ENCODE measurements at places on chromosomes 16 and 17.

- DNase-seq: no peak
These were observed 3.1 kb downstream of the DHRS11 start for GRCh38 chr17:36594626-36595401.

- peak; percentile 66 for DNase-seq
These were observed 67.8 kb downstream of the C16orf78 start for GRCh38 chr16:49441366-49441780.

GRCh38 chr17:59825533-59826322 is 67.0 kb downstream of the TUBD1 start:
- no peak for DNase-seq

DNA sequence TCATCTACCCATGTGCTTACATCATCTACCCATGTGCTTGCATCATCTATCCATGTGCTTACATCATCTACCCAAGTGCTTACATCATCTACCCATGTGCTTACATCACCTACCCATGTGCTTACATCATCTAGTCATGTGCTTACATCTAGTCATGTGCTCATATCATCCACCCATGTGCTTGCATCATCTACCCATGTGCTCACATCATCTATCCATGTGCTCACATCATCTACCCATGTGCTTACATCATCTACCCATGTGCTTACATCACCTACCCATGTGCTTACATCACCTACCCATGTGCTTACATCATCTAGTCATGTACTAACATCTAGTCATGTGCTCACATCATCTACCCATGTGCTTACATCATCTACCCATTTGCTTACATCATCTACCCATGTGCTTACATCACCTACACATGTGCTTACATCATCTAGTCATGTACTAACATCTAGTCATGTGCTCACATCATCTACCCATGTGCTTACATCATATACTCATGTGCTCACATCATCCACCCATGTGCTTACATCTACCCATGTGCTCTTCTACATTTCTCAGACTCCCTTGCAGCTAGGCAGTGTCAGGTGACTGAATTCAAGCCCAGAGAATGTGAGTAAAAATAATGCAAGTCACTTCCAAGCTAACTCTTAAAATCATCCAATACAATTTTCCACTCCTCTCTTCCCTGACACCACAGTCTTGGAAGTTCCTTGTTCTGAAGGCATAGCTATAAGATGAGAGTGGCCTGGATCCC is 196.8 kb downstream of the CBLN1 start:
- no peak for DNase-seq

DNA sequence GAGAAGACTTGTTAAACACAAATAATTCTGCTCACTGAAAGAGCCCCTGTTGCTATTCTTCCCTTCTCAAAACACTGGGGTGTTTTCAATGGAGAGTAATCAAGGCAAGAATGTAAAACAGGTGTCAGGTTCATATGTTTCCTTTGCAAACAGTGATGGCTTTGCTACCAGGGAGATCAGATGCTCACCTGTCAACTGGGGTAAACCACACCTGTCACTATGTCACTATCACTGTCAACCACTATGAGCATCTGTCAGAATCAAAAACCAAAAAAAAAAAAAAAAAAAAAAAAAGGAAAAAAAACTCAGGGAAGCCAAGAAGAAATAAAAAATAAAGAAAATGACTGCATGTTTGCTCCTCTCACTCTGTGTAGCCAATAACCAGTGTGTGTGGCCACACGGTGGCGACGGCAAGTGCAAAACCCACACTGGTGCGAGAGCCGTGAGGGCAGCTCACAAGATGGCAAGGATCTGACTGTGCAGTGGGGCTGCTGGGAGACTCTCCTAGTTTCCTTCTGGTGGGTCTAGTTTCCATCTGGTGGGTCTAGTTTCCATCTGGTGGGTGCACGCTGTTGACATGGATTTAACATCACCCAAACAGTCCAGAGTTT is 22.7 kb downstream of the USP22 start:
- no peak for DNase-seq
